ENCODE measurements at places on chromosomes 13 and 19. TPM values are rescaled to one million over a fixed set of nuclear protein-coding genes. Genes with fewer than 3 reads are reported as not detected.

The CPAMD8 gene
- total RNA-seq: 7.8 TPM

DNA sequence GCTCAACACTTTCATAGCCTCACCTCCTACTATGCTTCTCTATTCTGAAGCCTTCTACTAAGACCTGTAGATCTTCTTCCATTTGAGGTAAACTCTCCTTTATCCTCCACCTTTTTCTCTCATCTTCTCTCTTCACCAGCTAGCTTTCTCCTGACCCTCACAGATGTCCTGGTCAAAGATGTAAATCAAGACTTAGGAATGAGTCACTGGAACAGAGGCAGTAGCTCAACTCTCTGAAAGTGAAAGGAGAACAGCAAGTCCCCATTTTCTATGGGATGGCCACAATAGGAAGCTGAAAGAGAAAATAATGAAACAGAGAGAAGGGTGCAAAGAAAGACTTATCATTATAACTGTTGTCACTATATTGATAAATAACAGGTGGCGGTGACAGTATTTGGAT, 86.1 kb upstream of the DOCK9 start:
- DNase-seq: no peak

GRCh38 chr13:113536461-113537110, 46.1 kb upstream of the DCUN1D2 start:
- no peak for DNase-seq

The VSTM2B gene
- 2.5 TPM for total RNA-seq

The DNAAF3 gene
- 37.7 TPM for total RNA-seq

DNA sequence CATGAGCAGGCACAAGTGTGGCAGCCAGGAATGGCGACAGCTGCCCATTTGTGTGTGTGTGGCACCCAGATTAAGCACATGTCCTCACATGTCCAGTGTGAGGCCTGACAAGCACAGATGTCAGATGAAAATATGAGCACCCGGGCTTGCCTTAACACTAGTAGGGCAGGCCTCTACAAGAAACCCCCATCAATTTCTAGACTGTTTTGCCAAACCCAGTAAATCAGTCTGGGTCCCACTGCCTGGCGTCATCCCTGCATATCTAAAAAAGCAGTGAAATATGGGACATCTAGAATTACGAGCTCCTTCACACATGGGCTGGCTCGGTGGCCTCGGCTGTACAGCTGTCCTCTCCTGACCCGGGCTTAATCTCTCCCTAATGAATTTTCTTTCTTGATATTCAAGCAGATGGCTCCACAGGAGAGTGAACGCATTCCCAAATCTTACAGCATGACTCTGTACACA, 432.7 kb downstream of the FOXO1 start:
- no peak for DNase-seq

GRCh38 chr13:112685896-112686295, 3.9 kb upstream of the ATP11A start:
- DNase-seq: no peak

DNA sequence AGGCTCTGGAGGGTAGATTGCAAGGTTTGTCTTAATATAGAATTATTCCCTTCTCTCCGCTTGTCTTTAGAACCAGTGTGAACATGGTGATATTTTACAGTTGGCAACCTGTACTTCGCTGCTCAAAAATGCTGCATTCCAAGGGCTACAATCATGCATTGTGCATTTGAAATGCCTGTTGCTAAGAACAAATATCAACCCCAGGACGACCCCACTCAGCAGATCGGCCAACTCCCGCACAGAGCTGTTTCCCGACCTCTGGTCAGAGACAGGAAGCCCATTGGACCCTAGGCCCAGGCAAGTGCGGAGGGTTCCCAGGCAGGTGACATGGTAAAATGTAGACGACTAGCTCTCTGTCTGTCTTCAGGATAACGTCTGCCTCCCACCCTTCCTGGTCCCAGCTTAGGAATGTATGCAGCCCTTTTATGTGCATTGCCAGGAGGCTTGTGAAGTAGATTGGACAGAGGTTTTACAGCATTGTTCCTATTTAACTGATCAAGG, 263.5 kb downstream of the FOXO1 start:
- DNase-seq: no peak

DNA sequence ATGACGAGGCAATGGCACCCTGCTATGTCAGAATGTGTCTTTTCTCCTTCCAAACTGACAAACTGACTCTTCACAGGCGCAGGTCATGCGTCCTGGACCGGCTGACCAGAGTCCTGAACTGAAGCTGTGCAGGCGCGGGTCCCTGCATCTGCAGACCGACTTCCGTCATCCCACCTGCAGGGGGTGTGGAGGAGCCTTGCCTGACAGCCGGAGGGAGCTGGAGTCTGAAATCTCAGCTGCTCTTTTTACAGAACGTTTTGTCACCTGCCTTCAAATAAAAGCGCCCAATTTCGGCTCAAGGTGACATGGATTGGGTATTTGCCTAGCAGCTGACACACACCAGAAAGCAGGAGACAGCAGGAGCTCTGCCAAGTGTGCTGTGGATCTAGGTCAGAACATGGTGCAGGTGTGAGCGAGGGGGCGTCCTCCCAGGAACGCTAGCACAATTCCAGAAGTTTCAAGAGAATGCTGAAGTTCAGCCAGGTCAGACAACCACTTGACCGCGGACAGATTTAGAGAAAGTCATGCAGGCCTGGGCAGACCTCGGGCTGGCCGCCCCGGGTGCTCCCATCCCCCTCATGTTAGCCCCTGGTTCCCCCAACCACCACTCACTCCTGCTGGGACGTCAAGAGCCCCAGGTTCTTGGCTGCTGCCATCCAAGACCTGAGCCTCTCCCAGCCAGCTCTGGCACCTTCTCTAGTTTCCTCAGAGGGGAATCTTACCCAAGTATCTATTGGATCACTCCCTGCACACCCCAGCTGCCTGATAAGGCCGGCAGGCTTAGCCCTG, 32.8 kb downstream of the ELL start:
- peak; percentile 87 for DNase-seq

DNA sequence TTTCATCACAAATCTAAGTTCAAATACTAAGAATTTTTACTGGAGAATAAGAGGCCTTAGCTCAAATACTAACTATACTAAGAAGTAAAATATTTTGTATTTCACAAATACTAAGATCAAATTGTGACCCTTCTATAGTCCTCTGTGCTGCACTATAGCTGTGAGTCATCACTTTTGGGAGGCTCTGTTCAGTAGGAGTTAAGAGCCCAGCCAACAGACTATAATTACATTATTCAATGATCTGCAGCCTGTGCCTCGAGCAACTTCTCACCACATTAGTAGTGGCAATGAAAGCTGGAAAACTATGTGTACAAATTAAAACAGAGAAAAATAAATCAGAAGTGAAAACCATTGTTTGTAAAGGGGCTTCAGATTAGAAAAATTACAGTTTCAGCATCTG, 147.3 kb upstream of the GPC6 start:
- no peak for DNase-seq
